ENCODE measurements at places on chromosomes 1 and 21.
A peak's percentile ranks its signal among the peaks of the same experiment; 100 is the strongest.

DNA sequence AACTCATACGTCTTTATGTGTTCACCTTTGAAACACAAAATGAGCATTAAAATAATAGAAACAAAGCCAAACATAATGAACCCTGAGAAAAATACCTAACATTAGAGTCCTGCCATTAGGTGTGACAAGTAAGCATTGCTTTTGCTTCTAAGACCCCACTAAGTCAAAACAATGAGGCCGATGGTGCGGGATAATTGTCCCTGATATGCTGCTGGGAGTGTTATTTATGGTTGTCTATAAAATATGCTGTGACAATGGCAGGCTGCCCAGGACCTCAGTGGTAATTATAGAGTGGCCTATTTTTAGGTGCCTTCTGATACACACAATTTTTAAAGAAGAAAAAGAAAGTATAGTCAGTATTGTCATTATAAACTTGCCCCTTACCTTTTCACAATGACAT, 1423.1 kb downstream of the AMY1C start:
- no peak for DNase-seq

GRCh38 chr1:119947468-119947867, 51.2 kb upstream of the ADAM30 start:
- no peak for DNase-seq

GRCh38 chr1:117803318-117803717, 126.1 kb downstream of the GDAP2 start:
- DNase-seq = no peak

DNA sequence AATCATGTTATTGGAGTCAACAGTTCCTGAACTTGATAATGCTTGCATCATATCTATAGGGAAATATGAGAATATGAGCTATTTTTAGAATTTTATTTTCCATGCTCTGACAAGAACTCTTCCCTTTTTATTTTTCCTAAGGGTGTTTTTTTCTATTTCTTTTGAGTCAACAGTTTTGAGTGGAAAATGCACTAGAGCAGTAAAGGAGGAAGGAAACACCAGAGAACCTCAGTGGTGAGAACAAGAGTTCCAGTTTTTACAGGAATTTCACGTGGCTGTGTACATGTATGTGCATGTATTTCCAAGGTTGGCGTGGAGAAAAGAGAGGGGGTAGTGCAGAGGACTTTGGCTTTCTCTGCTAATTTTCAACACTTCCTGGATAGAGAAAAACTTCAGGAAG, 63.6 kb upstream of the TNFSF18 start:
- DNase-seq = no peak

DNA sequence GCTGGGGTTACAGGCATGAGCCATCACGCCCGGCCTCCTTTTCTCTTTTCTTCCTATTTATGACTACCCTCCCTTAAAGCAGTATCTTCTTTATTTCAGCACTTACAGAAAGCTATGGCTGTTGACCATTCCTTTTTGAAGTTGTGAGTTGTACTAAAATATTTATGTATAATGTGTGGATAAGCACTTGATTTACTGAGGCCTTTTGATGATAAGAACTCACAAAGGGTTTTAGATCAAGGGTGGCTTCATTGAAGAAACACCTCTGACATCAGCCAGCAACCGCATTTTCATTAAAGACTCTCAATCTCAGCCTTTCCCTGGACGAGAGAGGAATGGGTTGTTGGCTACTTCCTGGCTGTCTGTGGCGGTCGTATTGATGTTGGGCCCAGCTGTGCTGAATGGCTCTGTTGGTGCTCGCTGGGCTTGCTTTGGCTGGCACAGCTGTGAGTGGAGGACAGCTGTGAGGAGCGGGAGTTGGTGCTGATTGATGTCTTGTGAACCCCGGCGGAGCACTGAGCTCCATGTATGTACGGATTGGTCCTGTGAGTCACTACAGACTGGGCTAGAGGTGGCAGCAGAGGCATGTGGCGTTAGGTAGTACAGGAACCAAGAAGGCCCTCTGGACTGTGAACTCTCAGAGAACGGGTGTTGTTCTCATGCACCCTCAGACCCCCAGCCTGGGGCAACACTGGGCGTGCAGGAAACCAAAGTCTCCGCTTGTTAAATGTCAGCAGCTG, 208.8 kb downstream of the KIF26B start:
- DNase-seq = no peak

GRCh38 chr1:92459871-92460320, 26.8 kb downstream of the GFI1 start:
- no peak for DNase-seq

DNA sequence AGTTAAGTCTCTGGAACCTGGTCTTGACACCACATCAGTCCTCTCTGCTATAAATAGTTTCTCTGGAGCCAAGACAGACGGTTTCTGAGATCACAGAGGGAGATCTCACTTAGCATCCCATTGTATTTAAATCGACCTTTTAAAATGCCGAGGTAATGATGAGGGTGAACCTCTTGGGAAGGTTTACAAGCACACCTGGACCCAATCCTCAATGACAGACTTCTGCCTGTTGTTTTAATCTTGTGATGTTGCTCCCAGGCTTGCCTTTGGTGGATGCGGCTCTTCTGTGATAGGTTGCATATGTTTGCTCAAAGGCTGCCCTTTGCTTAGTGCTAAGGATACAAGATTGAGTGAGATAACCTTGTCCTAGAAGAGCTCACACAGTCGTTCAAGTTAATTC, 104.6 kb upstream of the L1TD1 start:
- DNase-seq = no peak

GRCh38 chr1:69319287-69319686, 248.4 kb upstream of the LRRC7 start:
- DNase-seq = no peak

DNA sequence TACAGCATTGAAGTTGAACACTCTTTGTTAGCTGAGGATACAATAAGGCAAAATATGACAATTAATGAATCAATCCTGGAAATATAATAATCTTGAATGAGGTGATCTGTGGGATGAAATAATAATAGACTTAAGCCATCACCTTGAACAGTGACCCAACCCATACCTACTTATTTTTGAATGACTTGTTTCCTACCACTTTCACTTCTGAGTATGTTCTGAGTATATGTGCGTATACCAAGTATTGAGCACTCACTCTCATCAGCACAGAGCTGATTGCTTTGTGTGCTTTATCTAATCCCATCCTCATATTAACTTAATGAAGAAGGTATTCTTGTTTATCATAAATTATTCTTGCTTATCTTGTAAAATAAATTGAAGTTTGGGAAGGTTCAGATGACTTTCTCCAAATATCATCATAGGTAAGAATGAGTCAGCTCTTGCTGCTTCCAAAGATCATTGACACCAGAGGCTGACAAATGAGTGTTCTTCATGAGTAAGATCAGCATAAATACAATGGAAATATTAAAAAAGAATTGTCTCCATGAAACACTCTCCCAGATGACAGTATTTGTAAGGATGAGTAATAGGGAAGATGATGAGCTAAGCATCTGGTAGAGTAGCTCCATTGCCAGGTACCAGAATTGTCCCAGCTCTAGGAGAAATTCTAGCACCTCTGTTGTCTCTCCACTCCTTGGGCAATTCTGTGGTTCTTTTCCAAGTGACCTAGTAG, 198.1 kb upstream of the KIAA0040 start:
- no peak for DNase-seq

DNA sequence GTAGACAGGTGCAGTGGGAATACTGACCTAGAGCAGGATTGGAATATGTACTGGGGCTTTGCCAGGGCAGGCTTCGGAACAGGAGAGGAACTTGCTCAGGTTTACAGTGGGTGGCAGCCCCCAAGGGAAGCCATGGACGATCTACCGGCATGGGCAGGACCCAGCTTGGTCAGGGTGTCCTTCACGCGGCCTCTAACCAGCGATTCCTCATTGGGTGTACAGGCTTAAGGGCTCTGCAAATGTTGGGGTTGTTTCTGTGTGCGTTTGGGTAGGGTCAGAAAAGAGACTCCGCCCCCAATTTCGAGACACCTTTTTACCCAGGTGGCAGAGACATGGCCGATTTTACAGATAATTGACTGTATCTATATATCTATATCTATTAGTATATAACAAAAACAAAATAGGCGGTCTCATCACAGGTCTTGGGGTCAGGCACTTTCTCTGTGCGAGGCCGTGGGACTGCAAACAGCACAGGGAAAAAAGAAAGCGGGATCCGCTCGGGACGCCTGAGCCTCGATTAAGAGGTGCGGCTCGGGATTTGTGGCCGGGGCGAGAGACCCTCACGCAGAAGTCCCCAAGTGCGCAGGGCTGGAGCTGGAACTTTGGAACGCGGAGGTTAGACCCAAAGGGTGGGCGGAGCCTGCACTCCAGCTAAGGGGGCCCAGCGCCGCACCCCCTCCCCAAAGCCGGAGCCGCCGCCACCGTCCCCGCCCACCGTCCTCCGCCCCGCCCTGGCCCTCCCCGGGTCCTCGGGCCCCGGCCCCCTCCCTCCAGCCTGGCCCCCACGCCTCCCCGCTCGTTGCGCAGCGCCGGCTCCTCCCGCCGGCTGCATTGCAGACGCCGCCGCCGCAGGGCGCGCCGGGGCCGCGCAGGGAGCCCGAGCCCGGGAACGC, 67.5 kb upstream of the VAMP3 start:
- no peak for DNase-seq

DNA sequence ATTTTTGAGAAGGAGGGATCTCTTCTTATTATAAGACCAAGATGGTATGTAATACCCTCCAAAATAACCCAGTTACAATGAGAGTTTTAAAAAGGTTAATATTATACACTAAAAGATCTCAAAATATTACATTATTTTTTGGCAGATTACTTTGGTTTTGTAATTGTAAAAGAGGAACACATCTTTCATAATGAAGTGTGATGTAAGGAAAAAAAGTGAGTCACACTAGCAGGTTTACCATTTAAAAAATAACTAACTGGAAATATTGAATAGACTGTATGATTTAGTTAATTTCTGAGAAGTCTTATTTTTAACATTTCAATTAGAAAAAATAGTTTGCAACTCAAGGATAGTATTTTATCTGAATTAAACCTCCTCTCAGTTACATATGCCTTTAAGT, 1.1 kb downstream of the F5 start:
- DNase-seq = no peak

DNA sequence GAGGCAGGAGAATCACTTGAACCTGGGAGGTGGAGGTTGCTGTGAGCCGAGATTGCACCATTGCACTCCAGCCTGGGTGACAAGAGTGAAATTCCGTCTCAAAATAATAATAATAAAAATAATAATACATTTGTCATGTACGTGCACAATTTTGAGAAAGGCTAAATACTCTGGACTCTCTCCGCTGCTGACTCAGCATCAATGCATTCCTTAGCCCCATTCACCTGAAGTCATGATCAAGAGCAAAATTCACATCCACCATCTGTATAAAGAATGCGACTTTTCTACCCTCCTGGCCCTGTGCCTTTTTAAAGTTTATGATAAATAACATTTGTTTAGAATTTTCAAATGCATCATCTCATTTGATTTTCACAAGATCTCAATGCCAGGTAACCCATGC, 35.5 kb upstream of the MAP1LC3C start:
- no peak for DNase-seq

DNA sequence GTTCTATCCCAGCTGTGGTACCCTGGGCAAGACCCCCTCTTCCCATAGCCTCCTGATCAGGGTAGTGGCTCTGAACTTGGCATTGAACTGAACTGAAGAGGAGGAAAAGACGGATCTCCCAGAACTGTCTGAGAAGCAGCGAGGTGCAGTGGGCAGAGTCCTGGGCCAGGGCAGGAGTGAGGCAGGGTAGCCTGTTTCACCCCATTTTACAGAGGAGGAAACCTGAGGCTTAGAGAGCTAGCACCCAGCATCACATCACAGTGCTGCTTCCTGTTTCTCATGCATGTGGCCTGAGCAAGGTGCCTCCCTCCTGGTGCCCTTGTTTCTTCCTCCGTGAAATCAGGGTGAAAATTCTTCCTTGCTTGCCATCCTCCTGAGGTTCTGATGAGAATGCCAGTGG, 17.1 kb downstream of the ZNF362 start:
- DNase-seq = peak; percentile 19

DNA sequence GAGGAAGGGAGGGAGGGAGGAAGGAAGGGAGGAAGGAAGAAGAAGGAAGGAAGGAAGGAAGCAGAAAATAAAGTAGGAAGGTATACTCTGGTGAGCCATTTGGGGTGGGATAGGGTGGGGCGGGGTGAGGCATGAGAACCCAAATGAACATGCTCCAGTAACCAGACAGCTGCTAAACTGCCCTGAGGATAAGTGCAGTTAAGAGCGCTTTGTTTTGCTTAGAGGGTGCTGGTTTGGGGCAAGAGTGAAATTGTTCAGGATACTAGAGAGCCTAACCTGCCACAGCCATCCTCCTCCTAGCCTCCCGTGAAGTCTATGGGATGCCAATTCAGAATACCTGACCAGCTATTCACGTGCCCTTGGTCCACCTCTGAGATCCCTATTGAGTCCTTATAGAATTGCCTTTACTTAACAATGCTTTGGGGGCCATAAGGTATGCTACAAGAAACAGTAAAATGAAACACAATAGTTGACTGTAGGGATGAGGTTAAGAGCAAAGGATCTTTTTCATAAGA, 59.0 kb upstream of the ATF3 start:
- no peak for DNase-seq

GRCh38 chr1:247453245-247453644, 4.7 kb downstream of the OR2B11 start:
- no peak for DNase-seq

- DNase-seq = no peak
Observed at GRCh38 chr1:147171399-147172167, 687 bp downstream of the PRKAB2 start.

- DNase-seq = no peak
Observed at GRCh38 chr1:40625076-40625475, 40.4 kb downstream of the RIMS3 start.

DNA sequence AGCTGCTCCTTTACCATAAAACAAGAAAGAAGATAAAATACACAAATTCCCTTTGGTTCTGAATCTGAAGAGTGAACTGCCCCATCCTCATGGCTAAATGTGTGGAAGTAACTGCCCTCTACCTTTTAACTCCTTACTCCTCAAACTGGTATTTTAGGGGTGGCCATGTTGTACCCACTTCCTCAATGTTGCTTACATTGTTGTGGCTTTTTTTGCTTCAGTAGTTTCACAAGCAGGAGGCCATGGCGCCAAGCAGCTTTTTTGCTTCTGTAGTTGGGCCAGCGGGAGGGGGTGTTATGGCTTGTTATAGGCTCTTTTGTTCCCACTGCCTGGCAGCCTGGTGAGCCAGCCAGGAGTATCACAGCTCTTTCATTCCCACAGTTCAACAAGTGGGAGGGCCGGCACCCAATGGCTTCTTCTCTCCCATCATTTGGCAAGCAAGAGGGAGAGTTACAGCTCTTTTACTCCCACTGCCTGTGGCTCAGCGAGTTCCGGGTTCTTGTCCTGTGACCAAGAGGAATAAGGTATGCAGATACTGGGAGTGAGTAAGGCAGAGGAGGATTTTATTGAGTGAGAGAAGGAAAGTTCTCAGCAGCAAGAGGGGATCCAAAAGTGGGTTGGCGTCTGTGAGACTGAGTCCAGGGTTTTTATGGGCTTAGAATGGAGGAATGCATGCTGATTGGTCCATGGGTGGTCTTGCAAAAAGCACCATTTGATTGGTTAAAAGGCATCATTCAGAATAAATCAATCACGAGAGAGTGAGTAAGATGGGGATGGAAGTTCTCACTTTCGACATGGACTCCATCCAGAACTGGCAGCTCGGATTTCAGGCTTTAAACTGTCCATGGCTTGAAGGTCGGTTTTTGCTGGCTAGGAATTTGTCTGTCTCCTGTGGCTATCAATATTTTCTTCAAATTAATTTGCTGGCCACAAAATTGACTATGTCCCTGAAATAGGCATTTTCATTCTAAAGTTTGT, 429.6 kb downstream of the HLX start:
- DNase-seq = no peak

Measured in CD4-positive, alpha-beta T cell treated with Interleukin-6 at 100 ng/mL for 8 hours (primary cell).